ENCODE measurements at places on chromosomes 7 and 10. TPM values are rescaled to one million over a fixed set of nuclear protein-coding genes. Genes with fewer than 3 reads are reported as not detected.

TACC2 gene
- 11.2 TPM for total RNA-seq

ZNF488 gene
- total RNA-seq = 0.25 TPM

FEZF1 gene
- not detected for total RNA-seq

CTAGE8 gene
- 3.9 TPM for total RNA-seq

TMEM273 gene
- total RNA-seq = not detected

RSPH10B gene
- 1.4 TPM for total RNA-seq

DDC gene
- not detected for total RNA-seq

EPC1 gene
- total RNA-seq = 29.5 TPM

CAV2 gene
- total RNA-seq = 223 TPM

ACBD5 gene
- total RNA-seq = 61.4 TPM

PLXNA4 gene
- 0.05 TPM for total RNA-seq

ERVW-1 gene
- total RNA-seq = not detected

ECHDC3 gene
- 14.9 TPM for total RNA-seq

WNT8B gene
- total RNA-seq = not detected

LOXL4 gene
- 20.1 TPM for total RNA-seq

SFXN3 gene
- total RNA-seq = 40.9 TPM

SPDYE5 gene
- 0.35 TPM for total RNA-seq

GRID2IP gene
- 0.69 TPM for total RNA-seq

BAMBI gene
- 10.4 TPM for total RNA-seq

MARVELD1 gene
- 19.3 TPM for total RNA-seq

LIPK gene
- not detected for total RNA-seq

PRSS1 gene
- total RNA-seq = not detected
